T-helper 2 cell (primary cell): ENCODE measurements at places on chromosomes 2 and 18.

GRCh38 chr2:65877331-65878010 is 445.1 kb upstream of the SPRED2 start:
- no peak for DNase-seq

DNA sequence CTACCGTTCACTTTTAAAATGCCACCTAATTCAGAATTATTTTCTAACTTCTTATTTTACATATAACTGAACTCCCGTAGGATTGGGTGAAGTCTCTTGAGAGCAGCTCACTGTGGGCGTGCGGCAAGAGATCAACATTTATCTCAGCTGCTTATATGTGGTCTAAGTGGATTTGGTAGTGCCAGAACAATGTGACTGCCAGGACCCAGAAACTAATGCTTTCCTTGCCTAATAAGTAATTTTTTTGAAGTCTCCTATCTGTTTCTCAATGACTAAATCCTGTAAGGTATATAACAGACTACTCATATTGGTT is 11.2 kb upstream of the NFE2L2 start:
- no peak for DNase-seq

GRCh38 chr18:48312066-48312465 is 97.1 kb downstream of the ZBTB7C start:
- no peak for DNase-seq

DNA sequence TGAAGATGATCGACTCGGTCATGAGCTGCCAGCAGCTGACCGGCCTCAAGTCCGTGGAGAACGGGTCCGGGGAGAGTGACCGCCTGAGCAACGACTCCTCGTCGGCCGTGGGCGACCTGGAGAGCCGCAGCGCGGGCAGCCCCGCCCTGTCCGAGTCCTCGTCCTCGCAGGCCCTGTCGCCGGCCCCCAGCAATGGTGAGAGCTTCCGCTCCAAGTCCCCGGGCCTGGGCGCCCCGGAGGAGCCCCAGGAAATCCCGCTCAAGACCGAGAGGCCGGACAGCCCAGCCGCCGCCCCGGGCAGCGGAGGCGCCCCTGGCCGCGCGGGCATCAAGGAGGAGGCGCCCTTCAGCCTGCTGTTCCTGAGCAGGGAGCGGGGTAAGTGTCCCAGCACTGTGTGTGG is 14.9 kb downstream of the SALL3 start:
- no peak for DNase-seq

DNA sequence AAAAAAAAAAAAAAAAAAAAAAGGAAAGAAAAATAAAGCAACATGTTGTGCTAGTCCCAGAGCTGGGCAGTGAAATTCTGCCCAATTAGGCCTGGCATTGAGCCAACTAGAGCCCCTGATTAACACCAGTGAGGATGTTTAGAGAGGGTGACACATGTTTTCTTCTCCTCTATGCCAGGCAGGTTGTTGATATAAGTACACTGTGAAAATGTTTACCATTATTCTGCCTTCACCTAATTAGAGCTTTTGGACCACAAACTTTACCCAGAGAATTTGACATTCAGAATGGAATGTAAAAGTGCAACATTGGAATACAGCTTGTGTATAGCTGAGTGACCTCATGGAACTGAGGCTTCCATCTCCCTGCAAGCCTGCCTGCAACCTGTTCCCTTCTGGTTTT is 95.9 kb upstream of the MSH2 start:
- no peak for DNase-seq
